DMS153 (cell line): ENCODE measurements at places on chromosomes 2 and 18.
A peak's percentile ranks its signal among the peaks of the same experiment; 100 is the strongest.

GRCh38 chr2:40032650-40033319 is 253.7 kb upstream of the THUMPD2 start:
- no peak for DNase-seq

GRCh38 chr2:65367524-65367923 is 64.9 kb downstream of the SPRED2 start:
- DNase-seq: peak; percentile 11

DNA sequence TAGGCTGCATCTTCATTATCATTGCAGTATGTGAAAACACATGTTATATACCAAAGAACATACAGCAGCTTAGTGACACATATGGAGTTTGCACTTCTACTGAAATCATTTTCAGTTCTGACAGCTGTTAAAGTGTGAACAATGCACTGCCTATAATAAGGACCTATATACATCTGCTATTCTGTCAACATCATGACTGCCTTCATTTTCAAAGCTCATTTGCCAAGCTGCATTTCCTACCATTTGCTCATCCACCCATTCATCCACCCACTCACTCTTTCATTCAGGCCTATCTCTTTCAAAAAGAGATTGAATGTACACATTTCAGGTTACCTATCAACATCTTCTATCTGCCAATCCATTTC is 81.7 kb upstream of the STK17B start:
- DNase-seq: no peak

DNA sequence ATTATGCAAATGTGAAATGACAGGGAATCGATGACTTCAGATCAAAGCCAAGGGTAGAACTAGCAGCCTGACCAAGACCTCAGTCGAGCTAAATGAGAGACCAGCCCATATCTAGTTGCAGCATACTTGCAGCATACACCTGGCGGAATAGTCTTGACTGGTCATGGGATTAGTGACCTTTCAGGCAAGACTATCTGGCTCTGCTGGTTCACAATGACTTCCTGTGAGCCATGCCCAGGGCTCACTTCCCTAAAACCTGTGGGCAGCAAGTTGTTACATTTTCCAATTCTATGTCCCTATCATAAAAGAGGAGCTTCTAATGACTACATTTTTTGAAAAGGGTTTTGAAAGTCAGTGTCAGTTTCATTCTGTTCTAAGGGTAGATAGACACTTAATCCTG is 1624.9 kb upstream of the CELF4 start:
- no peak for DNase-seq

DNA sequence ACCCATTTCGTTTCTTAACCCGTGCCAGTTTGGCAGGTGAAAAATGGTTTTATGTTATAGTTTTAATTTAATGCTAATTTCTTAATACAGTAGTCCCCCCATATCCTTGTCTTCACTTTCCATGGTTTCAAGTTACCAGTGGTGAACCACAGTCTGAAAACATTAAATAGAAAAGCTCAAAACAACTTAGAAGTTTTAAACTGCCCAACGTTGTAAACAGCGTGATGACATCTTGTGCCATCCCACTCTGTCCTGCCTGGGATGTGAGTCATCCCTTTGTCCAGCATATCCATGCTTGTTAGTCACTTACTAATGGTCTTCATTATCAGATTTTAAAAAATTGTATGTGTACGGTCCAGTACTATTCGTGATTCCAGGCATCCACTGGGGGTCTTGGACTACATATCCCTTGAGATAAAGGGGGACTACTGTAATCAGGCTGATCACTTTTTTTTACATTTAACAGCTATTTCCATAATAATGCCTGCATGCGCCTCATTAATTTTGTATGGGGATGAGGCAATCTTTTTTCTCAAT is 31.9 kb downstream of the SLC66A3 start:
- no peak for DNase-seq

DNA sequence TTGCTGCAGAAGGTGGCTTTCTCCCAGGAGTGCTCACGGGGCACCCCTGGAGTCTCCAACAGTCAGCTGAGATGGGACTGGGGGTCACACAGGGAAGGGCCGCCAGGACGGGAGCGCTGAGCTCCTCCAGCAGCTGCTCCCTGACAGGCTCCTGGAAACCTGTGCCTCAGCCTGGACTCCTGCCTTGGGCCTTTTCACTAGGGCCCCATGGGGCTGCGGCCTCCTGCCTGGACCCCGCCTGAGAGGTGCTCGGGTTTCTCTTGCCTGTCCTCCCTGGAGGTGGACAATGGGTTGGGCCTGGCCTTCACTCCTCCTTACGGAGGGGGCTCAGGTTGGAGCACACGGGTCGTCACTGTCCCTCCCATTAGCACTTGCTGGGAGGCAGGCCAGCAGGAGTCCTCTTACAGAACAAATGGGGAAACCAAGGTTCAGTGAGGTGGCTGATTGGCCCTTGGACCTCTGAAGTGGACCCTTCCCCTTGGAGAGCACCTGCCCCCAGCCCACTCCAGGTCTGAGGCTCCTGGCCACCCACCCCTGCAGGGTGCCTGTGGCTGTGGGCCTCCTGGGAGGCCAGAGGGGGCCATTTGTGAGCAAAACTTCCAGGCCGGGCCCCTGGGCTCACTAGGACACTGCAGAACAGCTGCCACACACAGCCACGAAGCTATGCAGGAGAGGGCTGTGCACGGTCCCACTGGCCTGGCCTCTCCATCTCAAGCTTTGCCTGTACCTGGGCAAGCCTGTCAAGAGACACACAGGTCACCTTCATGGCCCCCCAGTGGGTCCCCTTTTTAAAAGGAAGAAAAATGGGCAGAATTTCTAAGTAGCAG is 57.1 kb upstream of the ODC1 start:
- no peak for DNase-seq

- DNase-seq: no peak
Observed at GRCh38 chr2:217955881-217956493, 46.8 kb downstream of the TNS1 start.

- DNase-seq: no peak
Observed at GRCh38 chr2:240798327-240798905, 21.6 kb downstream of the KIF1A start.

- no peak for DNase-seq
Observed at GRCh38 chr2:52880872-52881271, 886.7 kb upstream of the CHAC2 start.

DNA sequence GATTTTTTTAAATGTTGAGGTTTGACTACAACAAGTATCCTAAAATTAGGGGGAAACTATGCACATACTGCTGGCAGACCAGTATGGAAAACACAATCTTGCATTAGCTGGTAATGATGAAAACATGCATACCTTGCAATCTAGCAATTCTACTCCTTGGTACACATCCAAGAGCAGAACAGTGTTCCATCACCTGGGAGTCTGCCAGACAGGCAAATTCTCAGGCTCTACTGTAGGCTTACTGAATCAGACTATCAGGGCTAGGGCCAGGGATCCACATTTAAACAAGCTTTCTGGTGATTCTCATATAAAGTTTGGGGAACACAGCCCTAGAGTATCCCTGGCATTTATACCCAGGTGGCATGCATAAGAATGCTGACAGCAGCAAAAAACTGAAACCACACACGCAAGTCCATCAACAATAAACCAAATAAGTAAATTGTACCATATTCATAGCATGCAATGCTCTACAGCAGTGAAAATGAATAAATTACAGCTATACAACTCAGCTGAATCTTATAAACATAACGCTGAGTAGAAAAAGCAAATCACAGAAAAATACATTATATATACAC is 13.6 kb downstream of the CDH2 start:
- no peak for DNase-seq

DNA sequence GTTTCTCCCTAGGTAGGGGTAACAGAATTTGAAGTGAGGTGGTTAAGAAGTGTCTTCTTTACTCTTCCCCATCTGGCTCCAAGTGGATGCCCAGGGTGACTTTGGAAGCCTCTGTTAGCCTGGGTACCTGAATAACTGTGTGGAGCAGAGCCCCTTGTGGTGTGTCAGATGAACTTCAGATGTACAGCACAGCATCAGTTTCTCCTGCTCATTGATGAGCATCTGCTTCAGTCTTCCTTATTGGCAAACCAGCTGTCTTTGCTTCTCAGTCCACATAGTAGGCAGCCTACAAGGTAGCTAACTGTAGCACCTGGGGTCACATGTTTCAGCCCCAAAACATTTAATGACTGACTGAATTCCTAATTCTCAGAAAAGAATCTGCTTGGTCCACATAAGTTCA is 56.2 kb upstream of the ATP8B1 start:
- DNase-seq: no peak

GRCh38 chr2:127448526-127448925 is 30.3 kb downstream of the PROC start:
- DNase-seq: no peak

- DNase-seq: no peak
Observed at GRCh38 chr2:33190393-33190937, 243.7 kb downstream of the LTBP1 start.

GRCh38 chr2:50546790-50547189 is 485.1 kb downstream of the NRXN1 start:
- DNase-seq: peak; percentile 88

DNA sequence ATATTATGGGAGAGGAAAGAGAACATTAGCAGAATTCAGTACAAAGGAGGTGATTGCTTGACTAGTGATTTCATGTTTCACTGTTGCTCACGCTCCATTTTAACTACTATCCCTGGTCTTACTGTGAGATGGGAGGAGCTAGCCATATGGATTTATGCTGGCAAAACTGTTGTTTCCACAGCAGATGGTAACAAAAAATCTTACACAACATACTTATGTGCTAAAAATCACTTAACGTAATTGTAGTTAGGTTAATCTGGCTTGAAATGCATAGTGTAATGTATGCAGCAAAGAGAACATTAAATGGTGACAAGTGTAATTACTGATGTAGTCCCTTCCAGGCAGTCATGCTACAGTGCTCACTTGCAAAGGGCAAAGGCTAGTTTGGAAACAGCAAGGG is 155.6 kb upstream of the LYPD1 start:
- DNase-seq: no peak

- DNase-seq: no peak
Observed at GRCh38 chr2:138209009-138209408, 244.7 kb downstream of the HNMT start.
